ENCODE measurements at places on chromosomes 13 and 19. TPM values are rescaled to one million over a fixed set of nuclear protein-coding genes. Genes with fewer than 3 reads are reported as not detected.

The FPR3 gene
- not detected for total RNA-seq

The ELAVL3 gene
- total RNA-seq = 0.45 TPM

GRCh38 chr13:106277484-106278154 lies 257.8 kb downstream of the EFNB2 start:
- DNase-seq = no peak

The LILRB5 gene
- total RNA-seq = not detected

The MEDAG gene
- total RNA-seq = 325 TPM

DNA sequence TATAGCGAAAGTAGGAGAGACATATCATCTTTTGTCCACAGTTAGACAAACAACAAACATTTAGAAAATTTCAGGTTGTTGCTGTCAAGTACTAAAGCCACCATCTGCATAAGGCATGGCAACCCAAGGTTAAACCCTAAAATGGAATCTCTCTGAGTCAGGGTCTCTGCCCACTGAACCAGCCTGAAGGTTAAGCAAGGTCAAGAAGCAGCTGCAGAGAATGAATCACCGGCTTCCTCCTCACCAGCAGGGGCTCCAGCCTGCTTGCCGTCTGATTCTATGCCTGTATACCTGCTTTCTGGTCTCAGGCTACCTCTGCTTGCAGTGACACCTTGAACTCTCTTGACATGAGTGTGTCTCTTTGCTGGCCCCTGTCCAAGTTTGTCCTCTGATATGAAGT lies 726.2 kb upstream of the SGCG start:
- no peak for DNase-seq

DNA sequence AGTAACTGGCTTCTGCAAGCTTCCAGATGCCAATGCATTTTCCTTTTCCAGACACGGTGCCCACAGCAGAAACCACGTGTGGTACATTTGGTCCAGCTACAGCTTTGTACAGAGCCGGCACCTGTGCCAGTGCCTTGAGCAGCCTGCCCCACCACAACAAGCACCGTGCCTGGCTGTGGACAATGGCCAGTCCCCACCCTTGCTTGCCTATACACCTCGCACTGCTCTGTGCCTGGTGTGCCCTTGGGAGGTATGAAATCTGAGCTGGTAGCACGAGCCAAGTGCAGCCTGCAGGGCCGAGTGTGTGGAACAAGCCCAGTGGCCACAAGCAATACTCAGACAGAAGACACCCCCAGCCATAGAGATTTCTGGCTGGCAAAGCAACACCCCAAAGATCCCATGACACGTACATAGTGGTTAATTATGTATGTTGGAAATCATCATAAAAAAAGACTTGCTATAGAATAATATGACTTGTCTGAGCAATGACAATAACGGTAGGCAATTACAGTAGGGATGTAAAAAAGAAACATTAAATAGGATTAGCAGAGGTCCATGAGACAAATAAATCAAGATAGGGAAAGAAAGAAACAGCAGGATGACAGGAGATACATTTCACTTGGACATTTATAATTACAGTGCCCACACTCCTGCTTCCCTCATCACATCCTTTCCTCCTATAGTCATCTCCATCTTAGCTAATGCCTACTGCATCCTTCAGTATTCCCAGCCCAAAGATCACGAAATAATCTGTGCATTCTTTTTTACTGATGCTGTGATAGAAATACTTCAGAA lies 1399.5 kb downstream of the PCDH9 start:
- no peak for DNase-seq

DNA sequence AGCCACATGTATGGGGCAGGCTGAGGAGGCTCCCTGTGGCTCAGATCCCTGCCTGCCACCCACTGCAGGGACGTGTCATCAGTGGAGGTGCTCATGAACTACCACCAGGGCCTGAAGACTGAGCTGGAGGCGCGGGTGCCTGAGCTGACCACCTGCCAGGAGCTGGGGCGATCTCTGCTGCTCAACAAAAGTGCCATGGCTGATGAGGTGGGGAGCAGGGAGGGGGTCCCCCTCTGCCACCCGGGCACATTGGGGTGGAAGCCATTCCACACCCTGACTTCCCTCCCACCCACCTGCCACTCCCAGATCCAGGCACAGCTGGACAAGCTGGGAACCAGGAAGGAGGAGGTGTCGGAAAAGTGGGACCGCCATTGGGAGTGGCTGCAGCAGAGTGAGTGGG lies 11.3 kb upstream of the SHKBP1 start:
- no peak for DNase-seq

The OR4F17 gene
- not detected for total RNA-seq

The OLFM2 gene
- 0.82 TPM for total RNA-seq

The ASF1B gene
- total RNA-seq = 1.7 TPM
